ENCODE measurements at places on chromosomes 2 and 18.

- DNase-seq = no peak
Observed at GRCh38 chr18:813172-814071, 1.4 kb upstream of the YES1 start.

- DNase-seq = no peak
Observed at GRCh38 chr2:174076040-174076439, 110.9 kb upstream of the SP3 start.

GRCh38 chr18:24790347-24790746 is 329.9 kb downstream of the HRH4 start:
- no peak for DNase-seq

- no peak for DNase-seq
Observed at GRCh38 chr2:1868683-1869141, 124.4 kb upstream of the PXDN start.

DNA sequence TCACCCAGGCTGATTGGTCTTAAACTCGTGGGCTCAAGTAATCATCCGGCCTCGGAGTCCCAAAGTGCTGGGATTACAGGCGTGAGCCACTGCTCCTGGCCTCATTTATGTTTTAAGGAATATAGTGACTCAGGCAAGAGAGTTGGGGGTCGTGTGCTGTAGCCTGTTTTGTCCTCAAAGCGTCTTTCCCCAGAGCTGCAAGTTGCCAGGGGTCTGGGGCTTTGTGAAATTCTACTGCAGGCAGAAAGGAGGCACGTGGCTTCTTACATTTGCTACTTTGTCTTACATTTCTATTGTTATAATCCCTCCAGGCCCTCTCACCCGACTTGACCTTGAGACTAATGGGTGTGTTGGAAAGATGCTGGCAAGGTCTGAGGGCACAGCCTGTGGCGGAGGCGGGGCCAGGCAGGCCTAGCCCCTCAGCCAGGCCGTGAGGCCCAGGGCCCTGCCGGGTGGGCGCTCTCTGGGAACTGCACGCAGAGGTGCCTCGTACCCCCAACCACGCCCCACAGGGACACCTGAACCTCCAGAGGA is 85.8 kb upstream of the NDUFV2 start:
- no peak for DNase-seq

DNA sequence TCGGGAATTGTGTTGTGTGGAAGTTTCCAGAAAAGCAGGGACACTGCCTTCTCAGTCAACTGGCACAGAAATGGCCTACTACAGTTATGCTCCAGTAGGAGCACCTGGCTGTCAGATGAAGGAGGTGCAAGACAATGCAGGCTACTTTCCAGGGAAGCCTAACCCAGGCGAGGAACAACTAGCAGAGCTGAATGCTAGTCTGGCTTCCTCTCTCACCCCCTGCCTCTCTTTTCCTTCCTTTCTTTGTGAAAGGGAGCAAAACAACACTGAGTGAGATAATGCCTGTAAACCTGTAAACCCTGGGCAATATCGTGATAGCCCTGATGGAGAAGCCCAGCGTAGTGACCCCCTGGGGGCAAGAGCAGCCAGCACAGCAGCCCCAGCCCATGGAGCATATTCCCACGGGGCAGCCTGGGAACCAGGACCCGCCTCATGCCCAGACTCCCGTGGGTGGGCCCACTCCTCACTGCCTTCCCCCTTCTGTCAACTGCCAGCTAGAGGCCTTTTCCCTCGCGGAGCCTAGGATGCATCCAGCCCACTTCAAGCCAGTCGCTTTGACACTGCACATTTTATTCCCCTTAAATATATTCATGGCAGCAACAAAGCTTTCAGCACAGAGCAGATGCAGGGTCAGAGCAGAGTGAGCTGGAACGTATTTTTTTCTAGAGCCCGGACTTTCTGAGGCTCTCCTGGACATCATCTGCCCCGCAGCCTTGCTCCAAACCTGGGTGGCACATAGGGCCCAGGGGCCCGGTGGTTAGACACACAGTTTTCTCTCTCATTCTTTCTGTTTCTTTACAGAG is 77.0 kb downstream of the PDCL3 start:
- no peak for DNase-seq

DNA sequence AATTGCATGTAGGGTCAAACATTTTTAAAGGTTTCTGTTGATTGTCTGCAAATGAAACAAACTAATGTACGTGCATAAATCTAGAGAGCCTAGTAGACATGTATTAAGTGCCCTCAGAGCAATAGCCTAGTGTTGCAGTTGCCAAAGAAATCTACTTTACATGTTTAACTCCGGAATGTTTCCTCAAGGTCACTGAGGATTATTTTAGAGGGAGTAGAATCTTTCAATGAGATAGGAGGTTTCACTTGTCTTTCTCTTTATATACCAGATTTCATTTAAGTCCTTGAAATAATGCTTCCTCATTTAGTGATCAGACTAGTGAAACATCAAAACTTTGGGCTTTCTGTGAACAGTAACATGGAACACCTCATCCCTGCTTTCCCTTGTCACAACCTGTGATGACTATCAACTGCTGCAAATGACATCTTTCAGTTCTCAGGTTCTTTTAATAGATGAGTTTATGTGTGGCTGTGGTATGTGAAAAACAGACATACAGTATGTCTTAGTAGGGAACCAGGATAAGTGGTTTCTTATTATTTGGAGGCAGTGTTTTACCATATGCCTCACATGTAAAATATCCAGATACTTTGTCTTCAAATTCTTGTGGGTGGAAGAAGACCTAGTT is 5.5 kb downstream of the UBE2E3 start:
- DNase-seq = no peak

GRCh38 chr2:18986046-18986445 is 372.4 kb downstream of the OSR1 start:
- no peak for DNase-seq

GRCh38 chr2:174503161-174503809 is 16.5 kb upstream of the GPR155 start:
- DNase-seq = no peak

- DNase-seq = no peak
Observed at GRCh38 chr18:41666231-41666630, 288.8 kb upstream of the PIK3C3 start.

DNA sequence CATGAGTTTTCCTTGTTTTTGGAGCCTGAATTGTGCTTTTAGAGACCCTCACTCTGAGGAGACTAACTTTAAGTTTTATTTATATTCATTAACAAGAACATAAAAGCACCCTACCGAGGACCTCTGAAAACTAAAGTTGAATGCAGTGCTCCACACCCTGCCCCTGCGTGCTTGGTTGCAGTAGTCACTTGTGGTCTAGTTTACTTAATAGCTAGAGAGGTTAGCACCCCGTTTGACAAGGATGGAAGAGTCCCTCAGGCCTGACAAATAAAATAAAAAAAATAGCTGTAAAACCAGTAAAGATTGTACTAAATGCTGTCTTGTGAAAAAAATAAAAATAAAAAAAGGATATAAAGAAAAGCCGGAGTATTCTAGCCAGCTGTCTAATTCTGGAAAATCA is 395.2 kb downstream of the MTX2 start:
- DNase-seq = no peak

- no peak for DNase-seq
Observed at GRCh38 chr18:26792661-26793060, 72.8 kb downstream of the AQP4 start.

- no peak for DNase-seq
Observed at GRCh38 chr2:138123741-138124140, 159.5 kb downstream of the HNMT start.

- no peak for DNase-seq
Observed at GRCh38 chr2:134703426-134703825, 15.4 kb downstream of the TMEM163 start.

GRCh38 chr2:104703669-104704068 is 150.2 kb upstream of the POU3F3 start:
- DNase-seq = no peak

GRCh38 chr18:52523566-52523965 is 183.6 kb downstream of the DCC start:
- DNase-seq = no peak

DNA sequence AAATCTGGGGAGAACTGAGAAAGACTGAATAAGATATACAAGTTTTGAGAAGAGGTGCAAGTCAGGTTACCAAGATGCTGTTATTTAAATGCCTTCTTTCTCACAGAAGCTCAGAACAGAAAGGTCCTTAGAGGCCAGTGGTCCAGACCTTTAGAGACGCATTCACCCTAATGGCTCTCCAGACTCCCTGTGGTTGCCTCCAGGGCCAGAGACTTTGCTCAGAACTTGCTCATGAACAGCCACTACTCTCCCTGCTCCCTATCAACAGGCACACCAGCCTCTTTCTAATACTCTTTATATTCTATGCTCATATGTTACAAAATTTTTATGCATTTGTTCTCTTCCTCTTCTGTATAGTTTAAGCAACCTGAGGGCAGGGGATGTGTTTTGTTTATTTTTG is 349.0 kb upstream of the TNP1 start:
- DNase-seq = no peak

DNA sequence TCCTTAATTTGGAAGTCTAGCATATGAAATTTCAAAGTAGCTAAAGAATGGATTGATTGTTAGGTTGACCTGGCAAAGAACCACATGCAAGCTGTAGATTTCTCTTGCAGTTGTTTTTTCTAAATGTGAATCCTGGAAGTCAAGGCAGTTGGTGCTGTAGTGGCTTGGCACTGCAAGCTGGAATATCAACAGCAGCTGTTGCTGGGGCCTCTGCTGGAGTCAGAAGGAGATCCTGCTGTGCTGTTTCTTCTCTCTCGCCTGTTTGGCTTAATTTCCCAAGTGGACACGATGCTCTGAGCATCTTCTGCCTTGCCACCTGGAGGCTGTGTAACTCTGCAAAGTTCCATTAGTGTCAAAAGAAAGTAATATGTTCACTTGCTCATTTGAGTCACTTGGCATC is 12.6 kb downstream of the PIK3C3 start:
- DNase-seq = no peak

GRCh38 chr2:149058936-149059335 is 20.4 kb downstream of the LYPD6B start:
- DNase-seq = no peak

DNA sequence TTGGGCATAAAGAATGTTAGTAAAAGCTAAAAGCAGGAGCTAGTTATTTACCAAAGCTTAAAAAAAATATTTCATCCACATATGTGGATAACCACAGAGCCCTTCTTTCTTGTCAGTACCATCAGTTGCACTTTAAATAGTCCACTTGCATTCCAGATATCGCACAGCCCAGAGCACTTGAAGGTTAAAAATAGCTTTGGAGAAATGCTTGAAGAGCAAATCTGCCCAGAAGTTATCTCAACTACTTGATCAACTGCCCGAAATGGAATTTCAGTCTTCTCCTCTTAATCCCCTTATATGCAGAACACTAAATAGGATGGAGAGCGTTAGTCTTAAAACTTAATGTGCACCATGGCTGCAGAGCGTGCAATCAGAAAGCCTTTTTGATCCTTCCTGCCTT is 148.3 kb downstream of the PLEKHA3 start:
- no peak for DNase-seq

DNA sequence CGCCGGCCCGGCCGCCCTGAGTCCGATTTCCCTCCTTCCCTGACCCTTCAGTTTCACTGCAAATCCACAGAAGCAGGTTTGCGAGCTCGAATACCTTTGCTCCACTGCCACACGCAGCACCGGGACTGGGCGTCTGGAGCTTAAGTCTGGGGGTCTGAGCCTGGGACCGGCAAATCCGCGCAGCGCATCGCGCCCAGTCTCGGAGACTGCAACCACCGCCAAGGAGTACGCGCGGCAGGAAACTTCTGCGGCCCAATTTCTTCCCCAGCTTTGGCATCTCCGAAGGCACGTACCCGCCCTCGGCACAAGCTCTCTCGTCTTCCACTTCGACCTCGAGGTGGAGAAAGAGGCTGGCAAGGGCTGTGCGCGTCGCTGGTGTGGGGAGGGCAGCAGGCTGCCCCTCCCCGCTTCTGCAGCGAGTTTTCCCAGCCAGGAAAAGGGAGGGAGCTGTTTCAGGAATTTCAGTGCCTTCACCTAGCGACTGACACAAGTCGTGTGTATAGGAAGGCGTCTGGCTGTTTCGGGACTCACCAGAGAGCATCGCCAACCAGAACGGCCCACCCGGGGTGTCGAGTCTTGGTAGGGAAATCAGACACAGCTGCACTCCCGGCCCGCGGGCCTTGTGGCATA is 4.6 kb downstream of the SIX2 start:
- DNase-seq = no peak

DNA sequence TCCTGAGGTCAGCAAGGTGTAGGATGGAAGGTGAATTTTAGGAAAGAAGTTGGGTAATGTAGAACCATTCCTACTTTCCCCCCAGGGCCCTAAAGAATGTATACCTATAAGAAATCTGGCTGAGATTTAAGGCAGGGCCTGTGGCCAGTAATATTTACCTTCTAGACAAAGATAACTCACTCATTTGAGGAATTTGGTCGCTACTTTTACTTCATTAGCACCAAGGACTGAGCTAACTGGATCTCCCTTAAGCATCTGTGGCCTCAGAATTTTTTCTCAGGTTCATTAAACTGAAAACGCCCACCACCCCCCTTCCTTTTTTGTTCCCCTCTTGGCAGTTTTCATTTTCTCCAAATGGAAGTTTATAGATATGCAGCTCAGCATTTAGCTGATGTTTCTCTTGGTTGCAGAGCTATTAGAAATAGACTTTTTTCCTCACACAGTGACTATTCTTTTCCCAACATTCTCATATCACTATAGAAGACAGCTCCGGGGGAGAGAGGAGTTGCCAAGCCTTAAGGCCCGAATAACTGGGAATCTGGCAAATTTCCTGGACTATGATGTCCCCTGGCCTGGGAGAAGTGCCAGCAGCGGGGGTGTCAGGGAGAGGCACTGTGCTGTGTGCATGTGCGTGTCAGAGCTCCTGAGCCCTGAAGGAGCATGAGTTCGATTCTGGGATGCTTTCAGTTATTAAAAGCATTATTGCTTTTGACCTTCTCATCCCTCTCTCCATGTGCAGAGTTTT is 310.9 kb downstream of the PRKCE start:
- DNase-seq = no peak

GRCh38 chr2:224260372-224261020 is 141.4 kb downstream of the FAM124B start:
- DNase-seq = no peak

DNA sequence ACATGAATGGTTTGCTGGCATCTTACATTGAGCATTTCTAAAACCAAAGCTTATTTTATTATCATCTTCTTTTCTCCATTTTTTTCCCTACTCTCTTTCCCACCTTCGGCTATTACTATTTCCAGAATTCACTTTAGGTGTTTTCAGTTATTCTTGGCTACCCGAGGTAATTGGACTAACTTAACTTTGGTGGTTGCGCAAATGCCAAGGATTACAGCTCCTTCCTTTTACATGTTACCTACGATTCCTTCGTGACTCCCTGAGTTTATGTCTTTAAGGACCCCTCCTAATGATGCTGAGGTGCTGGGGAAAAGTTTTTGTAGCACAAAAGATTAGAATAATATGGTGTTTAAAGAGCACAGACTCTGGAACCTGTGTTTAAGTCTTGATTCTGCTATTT is 14.3 kb downstream of the KIAA1328 start:
- DNase-seq = no peak

GRCh38 chr18:9413576-9413975 is 61.7 kb upstream of the RALBP1 start:
- no peak for DNase-seq

Data from CD8-positive, alpha-beta memory T cell (primary cell).